Right renal pelvis (tissue), 4 donors: ENCODE measurements at places on chromosomes 7 and 10.

DNA sequence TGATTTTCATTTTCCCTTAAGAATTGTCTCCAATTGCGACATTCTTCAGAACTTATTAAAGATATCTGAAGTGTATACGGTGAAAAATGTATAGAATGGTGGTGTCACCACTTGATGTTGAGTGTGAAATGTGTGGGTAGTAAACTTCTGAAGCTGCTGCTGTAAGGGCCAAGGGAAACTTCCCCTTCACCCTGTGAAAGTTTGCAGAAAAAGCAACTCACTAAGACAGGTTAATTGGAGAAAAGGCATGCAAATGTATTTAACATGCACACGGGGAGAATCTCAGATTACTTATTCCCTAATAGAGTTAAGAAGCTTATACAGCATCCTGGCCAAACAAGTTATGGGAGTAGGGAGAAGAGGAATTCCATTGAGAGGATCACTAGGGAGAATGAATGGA is 173.0 kb downstream of the NSUN6 start:
- DNase-seq: no peak

GRCh38 chr10:106635947-106636346 is 528.6 kb downstream of the SORCS1 start:
- DNase-seq: no peak

DNA sequence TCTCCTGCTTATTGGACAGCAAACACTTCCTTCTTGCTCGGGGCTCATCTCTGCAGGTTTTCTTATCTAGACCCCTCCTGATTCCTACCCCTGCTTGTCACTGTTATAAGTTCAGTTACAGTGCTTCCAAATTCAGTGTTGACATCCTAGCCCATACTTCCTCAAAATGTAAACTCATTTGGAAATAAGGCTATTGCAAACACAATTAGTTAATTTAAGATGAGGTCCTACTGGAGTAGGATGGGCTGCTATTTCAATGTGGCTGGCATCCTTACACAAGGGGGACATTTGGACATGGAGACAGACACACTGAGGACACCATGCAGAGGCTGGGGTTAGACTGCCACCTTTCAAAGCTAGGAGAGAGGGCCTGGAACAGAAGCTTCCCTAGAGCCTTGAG is 85.2 kb upstream of the NPVF start:
- DNase-seq: no peak

GRCh38 chr7:130733931-130734814 is at the start of gene KLF14:
TSS of gene KLF14 (minus strand) at chr7:130734207. CDS start at chr7:130734033, 174 bp downstream.
- DNase-seq: no peak

- no peak for DNase-seq
These were observed 370.1 kb downstream of the PRPF18 start for GRCh38 chr10:13956826-13957225.

DNA sequence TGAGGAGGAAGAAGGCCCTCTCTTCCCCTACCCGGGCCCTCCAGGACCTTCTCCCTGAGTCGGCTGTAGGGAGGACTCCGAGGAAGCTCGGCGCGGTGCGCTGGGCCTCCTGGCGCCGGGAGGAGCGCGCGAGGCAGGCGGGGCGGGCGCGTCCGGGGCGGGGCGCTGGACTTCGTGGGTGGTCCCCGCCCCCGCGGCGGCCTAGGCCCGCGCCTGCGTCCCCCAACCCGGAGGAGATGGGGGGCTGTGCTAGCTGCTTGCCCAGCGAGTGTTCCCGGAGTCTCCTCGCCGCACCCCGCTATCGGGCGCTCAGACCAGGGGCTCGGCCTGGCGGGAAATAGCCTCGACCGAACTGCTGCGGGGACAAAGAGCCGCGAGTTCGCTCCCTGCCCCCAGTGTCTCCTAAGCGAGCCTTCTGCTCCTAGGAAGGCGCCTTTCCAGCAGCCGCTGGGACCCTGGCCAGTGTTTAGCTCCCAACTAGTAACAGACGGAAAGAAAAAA is 19.2 kb upstream of the SMO start:
- no peak for DNase-seq

DNA sequence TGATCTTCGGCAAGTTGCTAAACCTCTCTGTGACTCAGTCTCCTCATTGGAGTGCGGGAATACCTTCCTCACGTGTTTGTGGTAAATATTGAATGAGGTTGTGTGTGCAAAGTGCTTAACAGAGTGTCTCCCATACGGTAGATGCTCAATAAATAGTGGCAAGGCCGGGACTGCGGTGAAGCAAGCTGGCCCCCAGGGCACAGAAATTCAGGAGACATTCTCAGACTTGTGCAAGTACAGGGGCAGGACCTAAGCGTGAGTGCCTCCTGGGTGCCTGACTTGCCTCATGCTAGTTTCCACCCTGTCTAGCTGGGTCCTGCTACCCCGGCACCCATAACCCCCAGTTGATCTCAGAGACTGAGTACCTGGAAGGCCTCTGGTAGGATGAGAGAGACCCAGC is 97.8 kb downstream of the CDH23 start:
- DNase-seq: no peak

DNA sequence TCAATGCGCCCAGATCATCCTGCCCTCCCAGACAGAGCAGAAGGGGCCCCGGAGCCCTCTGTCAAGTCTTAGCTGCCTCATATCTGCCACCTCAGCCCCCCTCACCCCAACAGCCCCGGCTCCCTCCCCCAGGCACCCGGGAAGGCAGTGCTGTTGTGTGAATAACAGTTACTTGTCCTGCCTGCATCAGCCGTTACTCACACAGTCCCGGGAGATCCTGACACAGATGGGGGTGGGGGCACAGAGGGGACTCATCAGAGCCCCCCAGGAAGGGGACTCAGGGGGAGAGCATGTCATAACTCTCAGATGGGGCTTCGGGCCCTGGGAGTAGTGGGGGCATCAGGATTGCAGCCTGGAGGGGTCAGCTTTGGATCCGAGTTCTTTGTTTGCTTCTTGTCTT is 12.4 kb upstream of the SERPINE1 start:
- no peak for DNase-seq

GRCh38 chr7:38881015-38881414 is 28.0 kb downstream of the VPS41 start:
- DNase-seq: no peak

DNA sequence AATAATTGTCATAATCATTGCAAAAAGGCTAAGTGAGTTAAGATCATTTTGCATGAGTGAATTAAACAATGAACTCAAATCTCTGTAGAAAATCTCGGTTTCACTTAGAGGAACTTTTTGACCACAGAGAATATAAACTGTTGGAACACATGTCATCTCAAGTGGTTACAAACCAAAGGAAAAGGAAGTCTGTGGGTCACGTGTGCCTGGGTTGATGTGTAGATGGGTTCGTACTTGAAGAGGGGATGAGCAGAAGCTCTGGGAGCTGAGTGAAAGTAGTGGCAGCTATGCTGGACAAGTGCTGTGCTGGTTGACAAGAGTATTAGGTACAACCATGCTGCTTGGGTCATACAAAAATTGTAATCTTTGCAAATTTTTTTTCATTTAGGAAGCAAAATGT is 35.0 kb downstream of the GLRX3 start:
- DNase-seq: no peak

DNA sequence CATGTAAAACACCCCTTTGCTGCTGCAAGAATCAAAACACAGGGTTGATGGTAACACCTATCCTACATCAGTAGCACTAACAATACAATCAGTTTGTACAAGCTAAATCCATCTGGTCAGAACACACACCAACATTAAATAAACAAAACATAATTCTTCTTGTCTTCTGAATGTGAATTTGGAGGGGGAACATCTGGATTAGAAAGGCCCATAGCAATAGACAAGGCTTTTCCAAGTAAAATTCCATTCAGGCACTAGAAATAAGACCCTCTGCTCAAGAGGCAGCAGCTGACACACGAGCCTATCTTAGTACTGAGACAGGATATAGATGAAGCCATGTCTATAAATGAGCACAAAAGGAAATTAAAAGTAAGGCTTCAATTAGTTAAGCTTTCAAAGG is 839.9 kb upstream of the LRRTM3 start:
- no peak for DNase-seq

DNA sequence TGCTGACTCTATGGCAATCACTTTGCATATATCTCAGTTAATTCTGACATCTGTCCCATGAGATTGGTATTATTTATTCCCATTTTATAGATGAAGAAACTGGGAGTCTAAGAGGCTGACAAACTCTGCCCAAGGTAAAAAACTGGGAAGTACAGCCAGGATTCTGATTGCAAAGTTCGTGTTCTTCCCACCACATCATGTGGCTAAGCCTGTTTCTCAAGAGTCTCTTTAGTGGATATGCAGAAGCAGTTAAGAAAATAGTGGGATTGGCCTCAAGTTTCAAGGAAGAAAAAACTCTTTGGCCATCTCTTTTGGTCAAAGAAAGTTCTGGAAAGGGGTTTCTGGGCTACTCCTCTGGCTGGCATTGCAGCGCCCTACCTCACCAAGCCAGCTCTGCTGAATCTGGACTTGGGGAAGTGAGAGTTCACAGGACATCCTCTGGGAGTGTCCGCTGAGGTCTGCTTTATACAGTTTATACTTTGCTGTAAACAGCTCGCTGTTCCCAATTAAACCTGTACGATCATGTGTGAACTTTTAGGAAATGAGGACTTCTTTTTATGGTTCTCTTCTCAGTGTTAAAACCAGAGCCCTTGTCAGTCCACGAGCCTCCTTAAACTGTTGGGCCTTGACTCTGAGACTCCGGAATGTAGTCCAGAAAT is 12.2 kb upstream of the BMPR1A start:
- no peak for DNase-seq

- no peak for DNase-seq
These were observed 65.4 kb upstream of the APBB1IP start for GRCh38 chr10:26372513-26373354.

DNA sequence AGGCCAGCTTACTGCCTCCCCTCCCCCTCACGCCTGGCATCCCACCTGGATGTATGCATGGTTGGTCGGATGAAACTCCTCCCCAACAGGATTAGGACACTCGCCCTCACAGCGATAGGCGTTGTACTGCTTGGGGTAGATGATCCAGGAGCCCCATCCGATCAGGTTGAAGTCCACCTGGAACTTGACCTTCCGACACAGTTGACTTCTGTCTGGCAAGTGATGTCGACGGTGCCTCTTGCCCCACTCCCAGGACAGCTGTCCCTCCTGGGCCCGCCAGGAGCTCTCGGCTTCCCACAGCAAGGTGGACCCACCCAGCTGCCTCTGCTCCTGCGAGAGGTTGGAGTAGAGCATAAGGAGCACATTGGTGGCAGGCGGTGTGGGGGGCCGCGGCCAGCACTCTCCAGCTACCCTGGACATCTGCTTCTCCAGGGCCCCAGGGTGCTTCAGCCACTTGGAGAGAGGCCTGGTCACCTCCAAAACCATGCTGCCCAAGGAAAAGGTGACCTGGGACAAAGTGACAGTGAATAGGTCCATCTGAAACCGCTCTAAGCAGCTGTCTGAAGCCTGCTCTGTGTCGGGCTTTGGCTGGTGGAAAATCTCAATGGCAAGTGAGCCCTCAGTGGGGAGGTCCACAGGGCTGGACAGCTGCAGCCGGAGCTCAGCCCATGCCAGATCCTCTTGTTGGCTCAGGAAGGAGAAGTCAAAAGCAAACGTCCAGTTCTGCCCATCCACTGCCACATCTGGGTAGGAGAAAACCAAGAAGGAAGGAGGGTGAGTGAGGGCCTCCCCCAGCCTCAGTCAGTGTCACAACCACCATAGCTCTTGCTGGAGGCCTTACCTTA is 6.0 kb downstream of the NODAL start:
- DNase-seq: no peak
